ENCODE measurements at places on chromosomes 3 and 15. TPM values are rescaled to one million over a fixed set of nuclear protein-coding genes. Genes with fewer than 3 reads are reported as not detected.

Gene GATM
- polyA plus RNA-seq: 19.3 TPM

Gene IGF2BP2
- 2.0 TPM for polyA plus RNA-seq

Gene ARHGAP31
- polyA plus RNA-seq: 3.5 TPM

Gene GOLGA8G
- polyA plus RNA-seq: 0.07 TPM
